Stimulated activated CD8-positive, alpha-beta memory T cell treated with anti-CD3 and anti-CD28 coated beads, Interleukin-12 subunit alpha, Interleukin-12 subunit beta, amount 100 ng/mL, for 4 hours (primary cell): ENCODE measurements at places on chromosomes 1 and 21.

DNA sequence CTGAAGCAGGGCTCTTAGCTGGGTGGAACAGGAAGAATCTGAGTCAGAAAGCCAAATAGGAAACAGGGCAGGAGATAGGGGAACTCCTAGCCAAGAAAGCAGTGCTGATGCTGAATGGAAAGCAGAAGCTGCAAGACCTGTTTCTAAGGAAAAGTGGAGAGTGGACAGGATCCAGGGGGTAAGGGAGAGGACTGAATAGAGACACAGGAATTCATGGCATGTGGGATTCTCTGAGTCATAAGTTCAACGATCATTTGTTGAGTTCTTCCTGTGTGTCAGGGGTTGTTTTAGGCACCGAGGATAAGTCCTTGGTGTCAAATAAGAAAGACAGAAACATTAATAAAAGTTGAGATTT lies 153.8 kb upstream of the FGGY start:
- no peak for DNase-seq

DNA sequence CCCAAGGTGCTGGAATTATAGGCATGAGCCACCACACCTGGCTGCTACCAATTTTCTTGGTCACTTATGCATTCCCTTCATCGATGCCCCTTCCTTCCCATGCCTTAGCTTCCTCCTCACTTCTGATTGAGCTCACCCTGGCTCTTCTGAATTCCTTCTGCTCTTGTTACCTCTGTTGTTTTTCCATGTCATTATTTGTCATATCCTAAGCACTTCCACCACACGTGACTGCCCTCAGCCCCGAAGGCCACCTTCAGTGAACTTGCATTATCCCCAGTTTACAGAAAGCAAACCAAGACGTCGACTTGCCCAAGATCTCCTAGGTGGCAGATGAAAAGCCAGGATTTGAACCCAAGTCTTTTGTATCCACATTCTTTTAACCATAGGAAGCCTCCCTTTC lies 30.7 kb downstream of the CA6 start:
- DNase-seq: no peak

DNA sequence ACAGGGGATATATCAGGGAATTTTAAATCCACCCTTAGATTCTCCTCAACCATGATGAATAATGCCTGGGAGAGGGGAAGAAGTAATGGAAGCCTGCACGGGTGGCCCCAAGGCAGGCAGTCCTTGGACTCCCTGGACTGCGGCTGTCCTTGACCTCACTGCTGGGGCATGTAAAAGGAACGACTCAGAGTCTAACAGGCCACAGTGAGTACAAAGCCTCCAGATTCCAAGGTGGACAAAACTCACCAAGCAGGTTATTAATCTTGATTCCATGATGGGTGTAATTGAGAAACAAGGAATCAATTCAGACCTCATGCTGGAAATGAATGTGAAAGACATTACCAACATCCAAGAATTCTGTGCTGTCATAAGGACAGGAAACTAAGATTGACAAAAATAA lies 13.0 kb upstream of the ARHGAP29 start:
- no peak for DNase-seq

DNA sequence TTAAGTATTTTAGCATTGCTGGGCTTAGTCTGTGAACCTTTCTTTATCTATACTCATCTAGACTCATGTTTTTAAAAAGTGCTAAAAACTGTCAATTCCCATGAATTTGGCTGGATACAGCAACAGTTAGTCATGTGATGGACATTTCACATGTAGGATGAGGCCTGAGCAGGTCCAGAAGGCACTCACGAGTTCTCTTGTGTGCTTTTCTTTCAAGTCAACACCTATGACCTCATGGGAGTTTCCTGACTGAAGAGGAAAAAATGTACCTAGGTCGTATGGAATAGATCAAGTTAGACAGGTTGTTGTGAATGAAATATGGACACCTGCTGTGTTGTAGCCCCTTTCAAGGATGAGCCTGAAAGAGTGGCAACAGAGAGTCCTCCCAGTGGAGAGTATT lies 394.2 kb downstream of the DUSP10 start:
- DNase-seq: no peak

- no peak for DNase-seq
Observed at GRCh38 chr21:37800456-37801061, 115.7 kb downstream of the KCNJ6 start.

DNA sequence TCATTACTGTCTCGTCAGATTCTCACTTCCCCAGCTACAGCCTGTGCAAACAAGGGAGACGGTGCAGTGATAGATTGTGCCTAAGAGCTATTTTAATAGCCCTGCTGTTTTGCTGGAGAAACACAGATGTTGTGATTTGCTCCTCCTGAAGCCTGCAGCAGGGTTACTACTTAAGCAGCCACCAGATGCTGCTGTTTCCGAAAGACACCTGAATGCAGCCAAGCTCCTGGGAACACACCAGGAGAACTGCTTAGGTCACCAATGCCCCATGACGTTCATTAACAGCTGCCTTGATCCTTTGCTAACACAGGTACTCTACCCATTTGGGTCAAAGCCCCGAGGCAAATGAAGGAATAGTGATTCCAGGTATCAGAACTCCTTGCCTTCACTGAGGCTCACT lies 411.8 kb upstream of the DAB1 start:
- DNase-seq: no peak

DNA sequence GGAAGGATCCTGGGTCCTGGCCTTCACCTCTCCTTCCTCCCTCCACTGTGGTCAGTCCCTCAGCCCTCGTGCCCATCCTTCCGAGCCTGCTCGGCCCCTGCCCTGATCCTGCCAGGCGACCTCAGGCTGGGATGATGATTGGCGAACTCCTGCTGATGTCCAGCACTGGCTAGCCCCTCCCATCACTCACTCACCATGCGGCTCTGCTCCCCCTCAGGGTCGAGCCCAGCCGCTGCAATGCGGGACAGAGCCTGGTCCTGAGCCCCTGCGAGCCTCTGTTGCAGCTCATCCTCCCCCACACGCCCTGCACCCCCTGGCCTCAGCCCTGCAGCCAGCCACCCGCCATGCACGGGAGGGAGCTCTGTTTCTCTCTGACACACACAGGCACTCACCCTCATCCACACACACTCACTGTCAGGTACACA lies 100.2 kb downstream of the DMRTB1 start:
- DNase-seq: no peak

DNA sequence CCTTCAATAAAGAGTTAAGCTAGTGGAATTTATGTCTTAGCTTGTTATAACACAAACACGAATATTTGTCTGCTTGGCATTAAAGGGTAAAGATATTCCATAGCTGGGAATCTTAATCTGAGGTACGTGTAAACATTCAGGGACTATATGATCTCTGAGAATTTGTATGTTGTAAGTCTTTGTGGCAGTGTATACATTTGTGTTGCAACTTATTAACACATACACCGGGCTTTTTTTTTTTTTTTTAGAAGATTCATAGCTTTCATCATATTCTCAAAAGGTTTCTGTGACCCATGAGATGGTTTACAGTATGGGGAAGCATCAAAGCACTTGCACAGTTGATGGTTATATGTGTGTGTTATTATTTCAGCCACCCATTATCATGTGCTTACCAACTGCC lies 3.0 kb downstream of the GGPS1 start:
- no peak for DNase-seq

GRCh38 chr21:18161841-18162240 lies 82.8 kb upstream of the CHODL start:
- DNase-seq: no peak

- no peak for DNase-seq
Observed at GRCh38 chr1:246782120-246782900, 58.1 kb downstream of the SCCPDH start.

- DNase-seq: no peak
Observed at GRCh38 chr1:193183019-193183627, 3.3 kb downstream of the B3GALT2 start.

GRCh38 chr1:110673805-110674336 lies 869 bp downstream of the KCNA3 start:
- DNase-seq: no peak

DNA sequence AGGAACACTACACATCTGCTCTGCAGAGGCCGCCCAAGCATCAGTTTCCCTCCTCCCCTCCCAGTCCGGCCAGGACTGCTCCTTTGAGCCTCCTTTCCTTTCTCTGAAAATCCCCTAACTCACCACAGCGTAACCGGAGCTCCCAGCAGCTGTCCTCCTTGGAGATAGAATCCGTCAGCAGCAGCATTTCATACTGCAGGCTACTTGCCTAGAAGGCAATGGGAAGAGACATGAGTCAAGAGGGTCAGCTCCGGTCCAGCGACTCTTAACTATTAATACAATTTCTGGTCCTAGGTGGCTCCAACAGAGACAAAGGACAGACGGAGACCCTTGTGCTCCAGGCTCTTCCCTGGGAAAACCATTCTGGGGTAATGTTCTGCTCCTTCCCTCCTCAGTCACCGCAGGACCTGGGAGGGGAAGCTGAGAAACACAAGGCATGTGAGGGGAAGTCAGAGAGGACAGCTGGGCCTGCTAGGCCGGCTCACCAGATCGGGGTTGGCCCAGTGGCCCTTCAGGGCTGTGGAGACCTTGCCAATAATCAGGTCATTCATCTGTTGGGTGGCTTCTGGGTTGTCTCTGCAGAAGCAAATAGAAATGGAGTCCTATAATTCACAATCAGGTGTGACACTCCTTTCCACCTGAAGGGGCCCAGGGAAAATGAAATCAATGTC lies 99.7 kb downstream of the UBR4 start:
- no peak for DNase-seq

DNA sequence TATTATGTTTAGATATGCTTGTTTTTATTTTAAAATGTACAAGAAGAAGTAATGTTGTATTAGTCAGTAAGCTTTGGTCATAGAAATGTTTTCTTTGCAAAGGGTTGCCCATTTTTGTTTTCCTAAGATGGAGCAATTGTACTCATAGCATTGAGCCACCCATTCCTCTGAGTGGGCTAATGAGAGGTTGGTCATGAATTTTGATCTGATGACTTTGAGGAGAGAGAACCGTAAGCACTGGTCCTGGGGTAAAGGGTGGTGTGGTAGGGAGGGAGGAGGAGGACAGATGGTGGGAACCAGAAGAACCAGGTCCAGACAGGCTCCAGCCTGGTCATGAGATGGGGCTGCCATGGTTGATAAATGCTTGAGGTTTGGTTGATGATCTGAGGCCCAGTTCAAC lies 15.9 kb upstream of the SLC6A9 start:
- DNase-seq: no peak

DNA sequence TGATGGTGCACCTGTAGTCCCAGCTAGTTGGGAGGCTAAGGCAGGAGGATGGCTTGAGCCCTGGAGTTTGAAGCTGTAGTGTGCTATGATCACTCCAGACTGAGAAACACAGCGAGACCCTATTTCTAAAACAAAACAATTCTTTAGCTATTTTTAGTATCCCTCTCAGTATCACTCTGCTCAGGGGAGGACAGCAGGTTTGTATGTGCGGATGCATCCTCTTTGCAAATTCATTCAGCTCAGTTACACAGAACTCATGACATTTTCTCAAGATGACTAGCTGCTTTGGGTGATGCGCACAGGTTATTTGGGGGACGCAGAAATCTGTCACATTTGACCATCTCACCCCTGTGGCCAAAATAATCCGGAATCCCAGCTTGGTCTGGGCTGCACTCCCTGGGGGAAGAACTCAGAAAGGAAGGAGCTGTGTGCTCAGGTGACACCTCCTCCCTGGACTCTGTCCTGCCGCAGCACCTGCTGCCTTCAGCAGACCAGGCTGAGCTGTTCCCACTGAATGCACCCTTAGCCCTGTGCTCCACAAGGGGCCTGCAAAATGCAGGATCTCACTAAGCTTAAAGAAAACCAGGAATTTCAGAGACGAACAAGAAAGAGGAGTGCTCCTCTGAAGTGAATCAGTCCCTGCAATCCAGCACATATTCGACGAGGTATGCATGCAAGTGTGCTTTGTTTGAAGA lies 89.5 kb upstream of the PGBD5 start:
- DNase-seq: no peak

GRCh38 chr21:35408401-35408800 lies 359.3 kb upstream of the RUNX1 start:
- DNase-seq: no peak

DNA sequence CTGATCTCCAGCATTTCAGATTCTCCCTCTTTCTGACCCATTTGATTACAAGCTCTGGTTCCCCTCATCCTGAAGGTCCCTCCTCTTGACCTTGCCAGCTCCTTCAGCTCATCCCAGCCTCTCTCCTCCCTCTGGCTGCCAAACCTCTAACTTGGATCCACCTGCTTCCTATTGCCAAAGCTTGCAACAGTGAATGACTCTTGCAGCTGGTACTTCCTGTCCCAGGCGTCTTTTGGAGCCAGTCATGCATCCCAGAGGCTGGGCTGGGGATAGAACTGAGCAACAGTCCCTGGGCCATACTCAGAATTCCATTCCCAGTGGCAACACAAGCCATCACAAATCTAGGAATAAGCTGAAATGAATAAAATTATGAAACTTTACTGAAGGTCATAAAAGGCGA lies 27.7 kb upstream of the SPOCD1 start:
- DNase-seq: no peak

DNA sequence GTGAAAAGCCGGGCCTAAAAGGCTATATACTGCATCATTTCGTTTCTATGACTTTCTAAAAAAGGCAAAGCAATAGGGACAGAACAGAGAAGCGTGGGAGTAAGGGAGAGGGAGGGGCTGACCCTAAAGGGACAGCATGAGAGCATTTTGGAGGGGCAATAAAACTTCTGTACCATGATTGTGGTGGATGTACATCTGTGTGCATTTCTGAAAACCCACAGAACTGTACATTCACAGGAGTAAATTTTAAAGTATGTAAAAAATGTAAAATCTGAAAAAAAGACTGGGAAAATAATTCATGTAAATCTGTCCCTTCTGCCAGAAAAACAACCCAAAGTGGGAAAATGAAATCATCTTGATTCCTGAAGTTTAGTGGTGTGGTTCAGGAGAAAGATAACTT lies 235.4 kb downstream of the CENPF start:
- no peak for DNase-seq

- DNase-seq: no peak
Observed at GRCh38 chr21:39885119-39885848, 18.0 kb downstream of the PCP4 start.

DNA sequence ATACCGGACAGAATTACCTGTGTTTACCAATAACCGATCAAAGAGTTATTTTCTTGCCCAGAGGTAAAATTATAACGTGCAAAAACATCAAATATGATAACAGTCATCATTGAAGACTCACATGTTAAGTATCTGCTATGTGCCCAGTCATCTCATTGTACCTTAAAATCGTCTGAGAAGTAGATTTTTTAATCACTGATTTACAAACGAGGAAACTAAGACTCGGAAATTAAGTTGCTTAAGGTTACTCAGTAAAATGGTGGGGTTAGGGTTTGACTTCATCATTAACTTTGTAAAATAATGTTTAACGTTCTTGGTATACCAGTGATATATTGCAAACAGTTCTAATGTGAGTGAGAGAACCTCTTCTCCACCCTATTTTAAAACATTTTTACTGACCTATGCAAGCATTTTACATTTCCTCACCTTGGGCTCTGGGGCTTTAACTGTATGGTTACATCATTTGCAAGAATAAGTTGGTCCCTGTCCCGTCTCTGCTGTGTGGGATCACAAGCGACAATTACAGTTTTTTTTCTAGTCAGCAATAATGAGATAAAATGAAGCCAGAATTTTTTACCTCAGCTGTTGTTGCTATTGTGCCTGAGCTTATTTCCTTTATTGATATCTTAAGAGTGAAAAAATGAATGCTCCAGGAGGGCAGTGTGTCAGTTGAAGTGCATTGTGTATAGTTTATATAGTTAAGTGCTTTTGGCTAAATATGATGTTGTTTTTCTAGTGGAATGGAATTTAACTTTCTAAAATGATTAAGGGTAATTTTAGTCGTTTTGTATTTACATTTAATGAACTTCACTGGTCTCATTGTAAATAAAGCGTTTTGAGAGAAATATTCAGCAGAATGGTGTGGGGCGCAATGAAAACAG lies 2.7 kb downstream of the RPRD2 start:
- DNase-seq: no peak

GRCh38 chr1:234617986-234618736 lies 8.2 kb upstream of the IRF2BP2 start:
- DNase-seq: no peak

GRCh38 chr1:119140177-119141019 lies at the start of gene WARS2:
Gene WARS2 (minus strand): TSS chr1:119140653. CDS start chr1:119140644, 9 bp downstream.
- DNase-seq: peak; percentile 84
